ENCODE measurements at places on chromosomes 12 and 14.

GRCh38 chr12:3537719-3538465 is 46.9 kb downstream of the PRMT8 start:
- no peak for DNase-seq

- no peak for DNase-seq
These were observed 518.7 kb upstream of the MGAT4C start for GRCh38 chr12:86774841-86775388.

GRCh38 chr12:56469007-56469930 is 891 bp downstream of the SPRYD4 start:
- peak; percentile 20 for DNase-seq

DNA sequence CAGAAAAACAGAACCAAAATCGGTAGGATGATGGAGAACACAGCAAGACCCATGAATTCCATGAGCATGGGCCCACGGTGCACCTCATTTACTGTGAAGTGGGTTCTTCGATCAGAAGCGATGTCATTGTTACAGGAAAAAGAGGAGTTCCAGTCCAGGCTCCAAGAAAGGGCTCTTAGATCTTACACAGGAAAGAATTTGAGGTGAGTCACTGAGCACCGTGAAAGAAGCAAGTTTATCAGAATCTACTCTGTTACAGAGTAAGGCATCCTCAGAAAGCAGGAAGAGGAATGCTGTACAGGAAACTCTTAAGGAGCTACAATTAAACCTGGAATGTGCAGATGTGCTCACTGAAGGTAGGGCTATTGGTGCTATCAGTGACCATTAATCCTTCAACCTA is 11.6 kb upstream of the CHFR start:
- DNase-seq: no peak

GRCh38 chr14:78674820-78675219 is 504.6 kb downstream of the NRXN3 start:
- no peak for DNase-seq

DNA sequence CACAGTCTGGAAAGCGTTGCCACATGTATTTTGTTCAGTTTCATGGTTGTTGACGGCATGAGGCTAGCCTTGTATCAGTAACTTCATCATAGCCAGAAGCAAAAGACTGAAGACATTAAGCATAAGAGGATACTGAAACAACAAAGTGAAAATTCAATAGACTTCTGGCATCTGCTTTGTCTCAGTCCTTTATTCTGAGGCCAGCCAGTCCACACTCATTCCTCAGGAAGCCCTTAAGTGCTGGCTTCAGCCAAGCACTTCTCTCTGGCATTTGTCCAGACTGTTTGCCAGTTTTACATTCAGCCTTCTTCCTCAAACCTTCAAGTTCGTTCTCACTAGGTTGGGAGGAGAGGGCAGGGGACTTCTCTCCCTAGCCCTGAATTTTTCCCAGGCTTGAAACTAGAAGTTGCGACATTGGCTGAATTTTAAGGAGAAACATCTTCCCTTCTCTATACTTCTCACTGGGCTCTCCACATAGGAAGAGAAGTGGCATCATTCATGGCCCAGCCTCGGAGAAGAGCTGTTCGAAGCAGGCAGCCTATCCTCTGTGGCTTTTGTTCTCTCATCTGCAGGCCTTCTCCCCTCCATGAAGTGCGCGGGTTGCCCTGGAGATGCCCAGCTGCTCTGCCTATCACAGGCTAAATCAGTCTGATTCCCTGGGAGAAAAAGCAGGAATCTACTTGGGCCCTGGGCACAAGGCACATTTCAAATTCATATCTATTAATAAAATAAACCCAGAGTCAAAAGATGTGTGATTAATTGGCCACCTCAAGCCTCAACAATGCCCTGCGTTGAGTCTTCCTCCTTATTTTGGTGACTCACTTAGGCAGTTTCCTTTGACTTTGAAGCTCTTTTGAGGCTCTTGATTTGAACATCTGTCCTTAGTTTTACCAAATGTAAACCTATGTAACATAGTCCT is 130.9 kb upstream of the PLEKHA5 start:
- no peak for DNase-seq

GRCh38 chr12:120242275-120242799 is 23.2 kb downstream of the PXN start:
- no peak for DNase-seq

DNA sequence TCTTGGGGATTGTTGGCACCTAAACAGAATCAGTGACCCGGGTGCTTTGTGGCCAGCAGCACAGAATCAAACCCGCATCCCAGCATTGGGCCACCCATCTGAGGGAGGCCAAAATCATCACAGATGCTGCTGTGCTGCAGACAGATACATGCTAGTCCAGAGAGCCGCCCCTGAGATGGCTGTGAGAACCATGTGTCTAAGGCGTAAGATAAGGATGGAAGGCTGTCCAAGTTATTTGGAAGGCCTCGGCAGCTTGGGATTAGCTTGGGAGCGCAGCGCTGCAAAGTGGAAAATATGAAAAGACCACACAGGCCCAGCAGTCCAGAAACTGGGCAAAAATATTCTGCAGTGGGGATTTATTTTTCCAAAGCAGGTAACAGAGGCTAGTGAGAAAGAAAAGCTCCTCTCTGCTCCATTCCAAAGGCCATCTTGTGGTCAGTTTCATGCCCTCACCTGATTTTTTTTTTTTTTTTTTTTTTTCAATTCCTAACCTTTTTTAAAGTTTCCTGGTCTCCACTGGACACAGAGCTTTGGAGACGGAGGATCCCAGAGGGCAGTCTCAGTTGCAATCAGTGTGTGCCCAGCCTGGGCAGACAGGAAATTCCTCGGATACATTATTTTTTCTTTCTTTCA is 178.9 kb upstream of the BCL2L14 start:
- DNase-seq: no peak

GRCh38 chr14:54665946-54666345 is 99.0 kb downstream of the SAMD4A start:
- no peak for DNase-seq

GRCh38 chr12:9649532-9649940 is 20.0 kb upstream of the CLEC2D start:
- peak; percentile 76 for DNase-seq

DNA sequence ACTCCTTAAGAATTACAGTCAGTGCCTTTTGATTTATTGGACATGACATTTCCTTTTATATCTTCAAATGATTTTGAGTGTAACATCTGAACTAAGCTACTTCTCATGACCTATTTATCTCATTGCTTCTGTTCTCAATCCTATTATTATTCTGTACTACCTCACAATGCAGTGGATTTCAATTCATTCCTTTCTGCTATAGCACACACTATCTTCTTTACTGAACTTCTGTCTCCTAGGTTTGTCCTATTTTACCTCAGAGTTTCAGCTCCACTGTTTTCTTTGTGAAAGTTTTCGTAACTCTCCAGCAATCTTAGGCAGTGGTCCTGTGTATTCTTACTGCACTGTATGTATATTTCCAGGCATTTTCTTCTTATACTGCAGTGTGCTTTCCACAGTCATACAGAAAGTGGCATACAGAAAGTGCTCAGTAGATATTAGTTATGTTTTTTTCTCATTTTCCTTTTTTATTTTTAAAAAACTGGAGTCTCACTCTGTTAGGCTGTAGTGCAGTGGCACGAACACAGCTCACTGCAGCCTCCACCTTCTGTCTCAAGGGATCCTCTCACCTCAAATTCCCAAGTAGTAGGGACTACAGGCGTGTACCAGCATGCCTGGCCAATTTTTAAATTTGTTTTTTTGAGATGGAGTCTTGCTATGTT is 368.6 kb upstream of the RGS6 start:
- DNase-seq: no peak

GRCh38 chr14:73125746-73126145 is 10.6 kb upstream of the PSEN1 start:
- no peak for DNase-seq

DNA sequence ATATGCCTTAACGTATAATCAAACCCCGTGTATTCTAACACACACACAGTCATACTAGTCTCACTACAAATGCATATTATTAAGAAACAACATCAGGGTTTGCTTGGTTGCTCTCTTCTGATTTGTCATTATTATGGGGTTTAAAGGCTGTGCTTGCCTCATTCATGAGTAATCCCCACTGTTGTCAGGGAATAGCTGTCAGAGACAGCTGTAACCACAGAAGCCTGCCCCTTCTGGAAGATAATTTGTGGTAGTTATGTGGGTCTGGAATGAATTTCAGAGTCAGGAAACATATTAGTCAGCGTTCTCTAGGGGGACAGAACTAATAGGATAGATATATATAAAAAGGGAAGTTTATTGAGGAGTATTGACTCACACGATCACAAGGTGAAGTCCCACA is 456.9 kb upstream of the TMEM132C start:
- no peak for DNase-seq

- DNase-seq: no peak
These were observed 427.7 kb downstream of the RAD51B start for GRCh38 chr14:68247274-68247673.

DNA sequence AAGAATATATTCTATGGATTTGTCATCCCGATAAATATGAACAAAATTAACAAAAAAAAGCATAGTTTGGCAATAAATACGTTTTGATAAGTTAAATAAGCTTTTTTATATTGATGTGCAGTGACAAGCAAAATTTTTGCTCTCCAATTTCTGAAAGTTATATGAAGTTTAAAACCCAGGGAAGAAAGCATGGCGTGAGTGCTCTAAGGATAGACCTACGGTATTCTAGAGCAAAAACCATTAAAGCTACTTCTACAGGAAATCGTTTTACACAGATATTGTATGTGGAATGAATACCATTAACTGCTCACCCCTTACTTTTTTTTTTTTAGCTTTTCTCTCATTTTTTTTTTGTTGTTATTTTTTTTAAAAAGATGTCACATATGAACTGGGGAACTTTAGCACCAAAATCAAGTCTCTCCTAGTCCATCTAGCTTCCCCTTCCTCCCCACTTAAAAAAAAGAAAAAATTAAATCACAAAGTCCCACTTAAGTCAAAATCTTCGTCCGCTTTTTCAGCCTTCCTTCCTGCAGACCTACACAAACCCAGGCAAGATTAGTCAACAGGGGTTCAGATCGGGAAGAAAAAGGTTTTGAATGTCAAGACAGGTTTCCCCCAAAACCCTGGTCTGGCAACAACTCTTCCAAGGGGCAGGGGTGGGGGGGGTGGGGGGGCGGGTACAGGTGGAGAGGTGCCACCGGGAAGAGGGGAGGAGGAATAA is 4.4 kb downstream of the ZFP36L1 start:
- DNase-seq: peak; percentile 35

- no peak for DNase-seq
These were observed 59.4 kb downstream of the TMEM132C start for GRCh38 chr12:128326406-128326805.

- no peak for DNase-seq
These were observed 13.6 kb upstream of the FOXN3 start for GRCh38 chr14:89430391-89431236.

GRCh38 chr12:57042695-57043094 is 7.2 kb downstream of the MYO1A start:
- no peak for DNase-seq
